ENCODE measurements at places on chromosomes 3 and 15. TPM values are rescaled to one million over a fixed set of nuclear protein-coding genes. Genes with fewer than 3 reads are reported as not detected.

Gene LRTM1
- not detected for total RNA-seq

DNA sequence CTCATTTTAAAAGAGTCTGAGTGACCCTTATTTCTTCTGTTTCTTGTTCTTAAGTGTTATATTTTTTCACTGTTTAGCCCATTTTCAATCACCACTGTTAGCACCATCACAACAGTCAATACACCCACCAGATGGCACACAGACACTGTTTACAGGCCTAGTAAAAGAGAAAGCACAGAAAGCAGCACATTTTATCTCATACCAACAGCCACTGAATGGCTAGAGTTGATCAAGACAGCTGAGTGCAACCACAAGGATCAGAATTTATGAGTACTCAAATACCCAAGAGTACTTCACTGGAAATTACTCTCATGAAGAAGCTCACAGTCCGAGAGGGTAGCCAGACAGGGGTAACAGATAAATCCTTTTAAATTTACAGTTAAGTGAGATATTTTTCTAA, 127.0 kb downstream of the TFDP2 start:
- DNase-seq = no peak

- DNase-seq = no peak
Measured at GRCh38 chr3:86634361-86634760, 356.6 kb downstream of the VGLL3 start.

Gene ERC2
- 15.4 TPM for total RNA-seq

GRCh38 chr15:52529341-52529924, 753 bp upstream of the MYO5A start:
- DNase-seq = peak; percentile 48

DNA sequence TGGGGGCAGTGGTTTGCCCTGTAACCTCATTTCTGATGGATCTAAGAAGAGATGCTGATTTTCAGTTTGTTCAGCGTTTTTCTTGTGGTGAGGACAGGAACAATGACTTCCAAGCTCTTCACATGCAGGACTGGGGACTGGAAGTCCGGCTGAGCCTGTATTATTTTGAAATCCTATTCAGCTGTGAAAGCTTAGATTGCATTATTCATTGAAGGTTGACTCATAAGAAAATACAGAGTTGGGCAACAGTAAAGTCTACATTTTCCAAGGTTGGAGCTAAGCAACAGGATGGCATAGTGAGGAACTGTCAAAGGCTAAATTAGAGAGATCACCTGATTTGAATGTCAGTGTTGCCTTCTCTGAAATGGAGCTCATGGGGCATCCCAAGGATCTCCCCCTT, 230.9 kb upstream of the FEZF2 start:
- no peak for DNase-seq

Gene OR4F15
- not detected for total RNA-seq

Gene CNTN3
- total RNA-seq = 0.29 TPM

Gene CAMKV
- total RNA-seq = 50.4 TPM

DNA sequence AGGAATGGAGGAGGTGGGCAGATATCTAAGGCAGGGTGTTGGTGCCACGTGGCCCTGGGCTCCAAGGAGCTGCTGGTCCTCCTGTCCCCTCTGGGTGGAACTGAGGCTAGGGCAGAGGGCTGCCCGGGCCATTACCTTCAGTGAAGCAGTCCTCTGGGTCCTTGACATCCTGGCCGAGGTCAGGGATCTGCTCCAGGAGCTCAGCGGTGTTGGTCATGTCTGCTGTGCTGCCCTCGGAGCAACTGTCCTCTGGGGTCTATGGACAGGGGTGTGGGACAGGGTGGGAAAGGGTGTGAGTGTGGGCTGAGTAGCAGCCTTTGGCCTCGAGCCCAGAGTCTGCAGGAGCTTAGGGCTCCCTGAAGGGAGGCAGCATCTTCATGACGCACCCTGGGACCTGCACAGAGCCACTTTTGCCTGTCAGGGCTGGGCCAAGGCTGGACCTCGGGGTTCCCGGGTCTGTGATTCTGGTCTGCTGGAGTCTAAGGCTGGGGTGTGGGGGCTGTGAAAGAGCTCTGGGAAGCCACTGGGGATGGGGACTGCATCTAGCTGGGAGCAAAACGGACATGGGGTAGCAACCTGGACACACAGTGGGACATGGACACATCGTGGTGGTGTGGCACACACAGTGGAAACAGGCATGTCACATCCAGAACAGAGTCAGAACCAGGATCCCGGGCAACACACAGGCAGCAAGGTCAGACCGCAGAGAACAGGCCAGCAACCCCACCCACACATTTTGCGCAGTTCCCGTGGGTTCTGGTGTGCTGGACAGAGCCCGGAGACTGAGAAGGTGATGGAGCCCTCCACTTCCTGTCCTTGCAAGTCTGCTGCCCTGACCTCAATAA, 72.7 kb downstream of the SCN5A start:
- peak; percentile 16 for DNase-seq

Gene P2RY1
- total RNA-seq = 6.4 TPM

Gene DZIP1L
- 10.4 TPM for total RNA-seq

GRCh38 chr15:36863570-36863969, 236.8 kb downstream of the MEIS2 start:
- DNase-seq = no peak

Gene ATP10A
- 3.9 TPM for total RNA-seq

DNA sequence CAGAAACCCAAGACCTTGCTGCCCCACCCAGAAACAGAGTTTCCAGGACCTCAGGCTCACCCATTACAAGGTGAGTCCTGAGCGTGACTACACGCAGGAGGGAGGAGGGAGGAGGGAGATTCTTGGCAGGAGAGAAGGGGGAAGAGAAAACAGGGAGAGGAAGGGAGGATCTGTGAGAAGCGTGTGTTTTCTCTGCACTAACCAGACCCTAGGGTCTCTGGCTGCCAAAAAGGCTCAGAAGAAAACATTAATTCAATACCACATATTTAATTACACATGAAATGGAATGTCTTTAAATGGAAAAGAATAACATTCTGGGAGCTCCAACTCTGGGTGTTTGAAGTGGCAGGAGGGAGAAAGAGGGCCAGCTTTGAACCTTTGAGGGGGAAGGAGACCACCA, 309.0 kb downstream of the NTRK3 start:
- DNase-seq = no peak

DNA sequence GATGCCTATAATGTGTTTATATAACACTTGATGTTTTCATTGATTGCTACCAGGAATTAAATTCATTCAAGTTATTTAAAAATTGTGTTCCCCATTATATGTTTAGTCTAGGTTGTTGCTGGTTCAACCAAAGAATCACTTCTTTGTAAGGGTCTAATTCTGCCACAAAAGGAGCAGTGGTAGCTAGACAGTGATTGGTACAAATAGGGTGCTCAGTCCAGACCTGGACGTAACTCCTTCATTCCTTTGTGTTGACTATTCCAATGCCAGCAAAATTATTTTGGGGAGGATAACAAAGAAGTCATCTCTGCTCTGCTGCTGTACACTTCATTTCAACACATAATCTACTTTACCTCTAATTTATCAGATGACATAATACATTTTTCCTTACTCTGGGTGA, 1.2 kb downstream of the CHMP2B start:
- no peak for DNase-seq

- no peak for DNase-seq
Measured at GRCh38 chr3:117898722-117899522, 1135.7 kb downstream of the IGSF11 start.

GRCh38 chr15:48031973-48032372, 88.8 kb upstream of the SLC24A5 start:
- no peak for DNase-seq

DNA sequence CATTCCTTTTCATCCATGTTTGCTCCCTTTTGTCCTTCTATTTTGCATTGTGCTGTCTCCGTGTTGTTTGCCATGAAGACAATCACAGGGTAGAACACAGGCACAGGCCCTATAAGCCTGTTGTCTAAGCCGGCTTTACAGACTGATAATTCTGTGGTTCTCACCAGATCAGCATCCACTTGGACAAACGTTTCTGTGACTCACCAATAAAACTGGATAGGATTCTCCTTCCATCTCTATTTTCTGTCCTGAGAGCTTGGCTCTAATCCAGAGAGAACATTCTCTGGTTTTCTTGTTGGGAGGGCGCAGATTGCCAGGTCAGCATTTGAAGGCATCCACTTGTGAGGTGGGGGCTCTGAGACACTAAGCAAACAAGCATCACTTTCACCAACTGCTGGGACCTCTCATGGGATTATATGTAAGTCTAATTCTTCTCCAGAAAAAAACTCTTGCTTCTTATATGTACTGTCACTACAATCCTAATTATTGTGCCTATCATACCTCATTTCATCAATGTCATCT, 101.6 kb downstream of the ERC2 start:
- no peak for DNase-seq

GRCh38 chr3:169891886-169892285, 19.5 kb upstream of the SAMD7 start:
- no peak for DNase-seq

- no peak for DNase-seq
Measured at GRCh38 chr3:112090887-112091586, 4.8 kb downstream of the C3orf52 start.

GRCh38 chr3:193190146-193190786, 50.8 kb upstream of the PLAAT1 start:
- peak; percentile 79 for DNase-seq

DNA sequence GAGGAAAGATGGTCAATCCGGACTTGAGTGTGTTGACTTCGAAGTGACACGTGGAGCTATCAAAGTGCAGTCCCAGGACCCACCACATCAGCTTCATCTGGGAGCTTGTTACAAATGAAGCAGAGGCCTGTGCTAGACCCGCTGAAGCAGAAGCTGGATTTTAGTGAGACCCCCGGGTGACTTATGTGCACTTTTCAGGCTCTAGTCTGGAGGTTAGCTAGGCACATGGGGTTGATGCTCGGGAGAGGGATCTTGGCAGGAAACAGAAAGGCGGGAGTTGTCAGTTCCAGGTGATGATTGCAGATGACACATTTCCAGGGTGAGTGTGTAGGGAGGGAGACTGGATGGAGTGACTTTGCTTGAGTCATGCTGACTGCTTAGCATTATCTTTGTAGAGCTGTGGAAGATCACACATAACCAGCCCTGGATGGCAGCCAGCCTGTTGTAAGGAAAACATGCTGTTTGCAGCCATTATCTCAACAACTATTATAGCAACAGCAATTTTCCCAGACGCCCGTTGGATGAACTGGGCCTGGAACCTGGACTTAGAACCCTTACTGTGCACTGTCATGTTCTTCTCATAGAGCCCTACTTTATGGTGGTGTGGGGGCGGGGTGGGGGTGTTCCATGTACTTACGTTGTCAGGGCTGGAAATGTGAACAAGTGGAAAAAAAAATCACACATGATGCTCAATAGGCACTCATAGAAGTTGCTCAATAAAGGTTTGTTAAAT, 122.4 kb downstream of the THSD4 start:
- DNase-seq = no peak

DNA sequence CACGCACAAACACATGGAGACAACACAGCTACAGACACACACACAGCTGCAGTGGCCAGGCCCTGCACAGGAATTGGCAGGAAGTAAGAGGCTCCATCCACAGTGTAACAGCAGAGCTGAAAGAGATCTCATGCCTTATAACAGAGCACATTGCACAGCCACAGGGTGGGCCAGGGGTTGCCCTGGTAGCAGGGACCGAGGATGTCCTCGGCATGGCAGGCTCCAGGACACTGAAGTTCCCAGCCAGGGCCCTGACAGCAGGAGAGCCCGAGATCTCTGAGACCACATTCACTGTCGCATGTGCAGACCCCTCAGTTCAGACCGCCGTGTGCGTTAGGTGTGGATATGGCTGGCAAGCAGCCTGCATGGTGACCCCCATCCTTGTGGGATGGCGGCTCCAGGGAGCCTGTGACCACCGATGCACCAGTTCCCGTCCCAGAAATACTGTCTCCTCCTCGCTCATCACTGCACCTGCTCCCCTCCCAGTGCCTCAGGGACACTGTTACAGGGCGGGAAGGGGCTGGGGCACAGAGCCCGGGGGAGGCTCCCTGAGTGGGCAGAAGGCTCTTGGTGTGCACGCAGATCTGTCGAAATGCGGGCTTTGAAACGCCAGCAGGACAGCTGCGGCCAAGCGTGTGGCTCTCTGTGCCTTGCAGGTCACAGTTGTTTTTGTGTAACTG, 1.5 kb upstream of the OCA2 start:
- DNase-seq = peak; percentile 25

Gene IGSF10
- 0.13 TPM for total RNA-seq

Gene RAD18
- total RNA-seq = 27.8 TPM

DNA sequence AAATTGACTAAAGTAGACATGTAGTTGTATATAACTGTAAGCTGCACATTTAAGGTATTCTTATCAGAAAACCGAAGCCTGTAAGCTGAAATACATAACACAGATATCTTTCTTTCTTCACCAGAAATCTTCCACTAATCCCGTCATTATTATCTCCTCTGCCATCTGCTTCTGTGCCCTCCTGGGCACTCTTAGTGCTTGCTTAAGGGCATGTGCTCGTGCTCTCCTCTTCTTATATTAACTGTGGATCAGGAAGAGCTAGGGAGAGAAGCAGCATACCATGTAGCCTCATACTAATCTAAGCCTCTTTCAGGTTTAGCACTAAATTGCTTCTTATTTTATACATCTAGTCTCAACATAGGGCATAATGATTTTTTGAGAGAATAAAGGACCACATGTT, 60.8 kb downstream of the RIOX2 start:
- DNase-seq = no peak

Gene MAGEF1
- total RNA-seq = 34.8 TPM

- DNase-seq = no peak
Measured at GRCh38 chr15:51263116-51263515, 75.3 kb downstream of the CYP19A1 start.

Gene SEMA4B
- total RNA-seq = 32.5 TPM

Gene ANKRD63
- 0.26 TPM for total RNA-seq

Gene EPHA3
- total RNA-seq = 0.59 TPM
